ENCODE measurements at places on chromosomes 2 and 18.
A peak's percentile ranks its signal among the peaks of the same experiment; 100 is the strongest.

GRCh38 chr2:189138800-189139199, 40.8 kb downstream of the COL5A2 start:
- DNase-seq: no peak

GRCh38 chr2:172128484-172128883, 25.8 kb upstream of the DLX2 start:
- DNase-seq: no peak

GRCh38 chr2:675982-676646, 1.1 kb downstream of the TMEM18 start:
- DNase-seq: peak; percentile 43

GRCh38 chr2:219508971-219509779, 5.1 kb upstream of the ASIC4 start:
- DNase-seq: no peak

GRCh38 chr2:26649992-26650712, 9.0 kb upstream of the CIB4 start:
- no peak for DNase-seq

DNA sequence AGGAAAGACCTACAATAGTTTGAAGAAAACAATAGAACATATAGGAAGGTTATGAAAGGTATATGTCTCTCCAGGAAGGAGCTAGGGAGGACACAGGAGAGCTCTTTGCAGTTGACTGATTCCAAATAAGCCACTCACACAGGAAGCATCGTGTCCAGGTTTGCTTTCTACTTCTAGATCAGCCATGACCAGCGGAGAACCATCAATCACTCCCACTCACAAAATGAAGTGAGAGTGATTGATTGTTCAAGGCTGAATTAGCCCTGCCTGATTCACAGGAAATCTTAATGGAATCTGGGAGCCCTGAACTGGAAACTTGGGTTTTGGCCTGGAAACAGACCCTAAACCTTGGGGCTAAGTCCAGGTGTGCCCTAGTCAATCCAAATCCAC, 1292.2 kb upstream of the ZEB2 start:
- no peak for DNase-seq

DNA sequence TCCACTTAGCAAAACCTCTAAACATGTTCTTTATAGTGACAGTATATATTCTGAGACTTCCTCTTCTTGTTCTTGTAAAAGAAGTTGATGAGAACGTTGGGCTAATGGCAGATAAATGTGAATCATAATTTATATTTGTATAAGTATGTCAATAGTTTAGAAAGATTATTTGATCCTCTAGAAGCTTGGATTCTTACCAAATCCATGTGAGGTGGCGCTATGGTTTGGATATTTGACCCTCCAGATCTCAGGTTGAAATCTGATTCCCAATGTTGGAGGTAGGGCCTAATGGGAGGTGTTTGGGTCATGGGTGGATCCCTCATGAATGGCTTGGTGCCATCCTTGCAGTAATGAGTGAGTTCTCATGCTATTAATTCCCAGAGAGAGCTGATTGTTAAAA, 29.8 kb upstream of the SCN1A start:
- no peak for DNase-seq

Measured in activated CD8-positive, alpha-beta memory T cell treated with anti-CD3 and anti-CD28 coated beads, Interleukin-2, amount 50 U/mL, for 4 hours (primary cell).